ENCODE measurements at places on chromosomes 1 and 21. TPM values are rescaled to one million over a fixed set of nuclear protein-coding genes. Genes with fewer than 3 reads are reported as not detected.

The TNFAIP8L2 gene
- 0.19 TPM for total RNA-seq

The LAX1 gene
- total RNA-seq: not detected

The FOXD3 gene
- total RNA-seq: not detected

The CELA3A gene
- total RNA-seq: not detected

The KCNQ4 gene
- total RNA-seq: 0.10 TPM

The CFHR5 gene
- total RNA-seq: not detected

The CFHR3 gene
- 0.31 TPM for total RNA-seq

The DPT gene
- total RNA-seq: 6.1 TPM

The GIPC2 gene
- 0.12 TPM for total RNA-seq
